Dermis blood vessel endothelial cell (primary cell): ENCODE measurements at places on chromosomes 11 and 22.
A peak's percentile ranks its signal among the peaks of the same experiment; 100 is the strongest.

DNA sequence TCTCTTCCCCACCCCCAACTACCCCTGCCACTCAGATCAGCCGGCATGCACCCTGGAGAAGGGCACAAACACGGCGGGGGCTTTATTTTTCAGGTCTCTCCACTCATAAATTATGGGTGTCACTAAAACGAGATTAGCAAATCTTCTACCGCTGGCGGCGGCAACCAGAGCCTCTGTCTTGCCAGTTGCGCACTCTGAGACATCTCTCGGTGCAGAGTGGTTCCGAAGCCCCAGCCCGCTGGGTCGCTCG is 125.3 kb upstream of the C11orf58 start:
- no peak for DNase-seq

- peak; percentile 13 for DNase-seq
These were observed 51.7 kb upstream of the CCDC89 start for GRCh38 chr11:85737738-85738137.

GRCh38 chr22:43320943-43321900 is 21.9 kb downstream of the SCUBE1 start:
- no peak for DNase-seq

GRCh38 chr22:25900880-25901279 is 158.9 kb downstream of the MYO18B start:
- no peak for DNase-seq

- peak; percentile 59 for DNase-seq
These were observed 36.1 kb downstream of the LIMK2 start for GRCh38 chr22:31248138-31248745.

- DNase-seq = peak; percentile 54
These were observed 8.4 kb upstream of the LMO2 start for GRCh38 chr11:33900159-33900840.

GRCh38 chr11:40215556-40215955 is 1243.9 kb downstream of the LRRC4C start:
- no peak for DNase-seq

DNA sequence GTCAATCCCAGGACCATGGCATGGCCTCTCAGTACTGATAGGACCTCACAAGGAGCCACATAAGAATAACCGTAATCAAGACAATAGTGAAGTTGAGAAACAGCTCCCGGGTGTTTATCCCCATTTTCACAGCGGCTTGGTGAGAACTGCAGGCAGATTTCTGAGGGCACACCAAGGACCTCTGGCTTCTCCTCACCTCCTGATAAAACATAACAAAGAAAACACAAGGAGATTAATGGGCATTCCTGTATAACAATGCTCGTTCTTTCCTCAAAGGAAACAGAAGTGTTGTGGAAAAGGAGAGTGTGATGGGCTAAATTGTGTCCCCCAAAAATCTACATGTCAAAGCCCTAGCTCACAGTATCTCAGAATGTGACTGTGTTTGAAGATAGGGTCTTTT is 4.0 kb downstream of the SLN start:
- no peak for DNase-seq

- DNase-seq = peak; percentile 75
These were observed 16.6 kb upstream of the ARHGAP8 start for GRCh38 chr22:44735518-44736428.

DNA sequence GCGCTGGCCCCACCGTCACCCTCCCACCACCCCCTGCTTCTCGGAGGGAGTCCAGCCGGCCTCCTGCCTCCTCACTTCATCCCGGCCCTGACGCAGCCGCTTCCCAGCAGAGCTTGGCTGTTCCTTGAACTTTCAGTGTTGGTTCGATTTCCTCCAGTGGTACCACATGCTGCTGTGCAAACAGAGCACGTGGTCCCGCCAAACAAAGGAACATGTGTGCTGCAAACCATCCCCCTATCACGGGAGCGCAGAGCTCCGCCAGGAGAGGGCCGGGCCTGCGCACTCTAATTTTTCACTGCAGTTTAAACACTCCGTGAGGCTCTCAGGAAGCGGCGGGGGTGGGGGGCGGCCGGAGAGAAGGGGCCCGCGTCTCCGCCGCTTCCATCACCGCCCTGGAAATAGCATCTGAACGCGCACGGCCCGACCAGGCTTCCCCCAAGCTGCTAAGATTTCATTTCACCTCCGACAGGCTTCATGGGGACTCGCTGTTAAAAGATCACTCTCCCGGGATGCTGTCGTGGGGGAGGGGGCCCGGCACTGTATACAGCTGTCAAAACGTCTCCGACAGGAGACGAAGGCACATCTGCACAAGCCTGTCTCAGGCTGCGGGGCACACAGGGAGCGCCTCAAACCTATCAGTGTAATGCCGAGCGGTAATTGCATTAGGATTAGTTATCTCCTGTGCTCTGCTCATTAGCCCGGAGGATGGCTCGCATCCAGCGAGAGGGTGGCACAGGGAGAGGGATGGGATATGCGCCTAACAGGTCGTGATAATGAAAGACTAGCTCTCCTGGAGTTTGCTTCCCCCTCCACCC is 269.9 kb upstream of the SORL1-AS1 start:
- peak; percentile 83 for DNase-seq

DNA sequence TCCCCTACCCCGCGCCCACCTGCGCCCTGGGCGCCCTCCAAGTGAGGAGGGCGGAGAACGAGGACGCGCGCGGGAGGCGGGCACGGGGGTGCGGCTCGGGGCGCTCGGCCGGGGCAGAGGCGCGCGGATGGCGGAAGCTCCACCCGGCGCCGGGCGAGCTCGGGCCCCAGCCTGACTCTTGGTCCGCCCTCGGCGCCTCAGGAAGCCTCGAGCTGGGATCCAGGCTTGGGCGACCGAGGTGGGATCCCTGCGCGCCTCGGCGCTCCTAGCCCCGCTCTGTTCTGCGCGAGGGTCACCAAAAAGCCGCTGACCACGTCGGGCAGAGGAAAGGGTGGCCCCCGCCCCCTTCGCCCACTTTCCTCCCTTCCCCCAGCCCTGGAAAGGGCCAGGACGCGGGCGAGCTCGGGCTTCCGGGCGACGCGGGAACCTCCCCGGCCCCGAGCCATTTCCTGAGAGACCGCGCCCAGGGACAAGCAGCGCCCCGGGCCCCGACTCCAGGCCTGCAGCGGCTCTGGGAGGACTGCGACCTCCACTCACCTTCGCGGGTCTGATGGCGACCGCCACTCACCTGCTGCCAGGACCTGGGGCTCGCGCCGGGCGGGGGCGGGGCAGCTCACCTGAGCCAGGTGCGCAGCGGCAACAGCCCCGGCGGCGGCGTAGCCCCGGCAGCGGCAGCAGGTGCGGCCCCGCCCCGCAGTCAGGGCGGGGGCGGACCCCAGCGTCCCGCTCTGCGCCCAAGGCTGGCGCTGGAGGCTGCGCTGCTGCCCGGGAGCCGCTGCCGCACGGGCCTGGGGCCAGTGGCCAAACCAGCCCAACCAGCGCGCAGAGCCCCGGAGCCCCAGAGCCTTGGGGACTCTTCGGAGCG is 2.2 kb upstream of the SIGIRR start:
- DNase-seq = peak; percentile 41

- peak; percentile 67 for DNase-seq
These were observed 68.5 kb downstream of the PIWIL3 start for GRCh38 chr22:24706054-24706453.

GRCh38 chr22:43272869-43273318 is 70.3 kb downstream of the SCUBE1 start:
- no peak for DNase-seq

DNA sequence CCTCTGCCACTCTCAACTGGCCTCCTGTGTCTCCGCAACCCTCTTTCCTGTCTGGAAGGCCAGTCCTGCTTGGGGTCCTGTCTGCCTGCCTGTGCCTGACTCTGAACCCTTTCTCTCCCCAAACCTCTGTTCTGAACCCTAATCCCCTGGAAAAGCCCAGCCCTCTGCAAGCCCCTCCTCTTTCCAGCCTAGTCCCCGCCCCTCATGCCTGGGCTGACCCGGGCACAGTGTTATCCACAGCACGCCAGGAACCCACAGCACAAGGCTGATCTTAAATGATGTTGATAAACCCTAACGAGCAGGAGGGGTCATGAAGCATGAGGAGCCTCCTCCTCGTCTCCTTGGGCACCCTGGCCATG is at the start of gene IFITM10:
IFITM10 (minus strand) TSS at position 115 of the 359 bp plus-strand sequence. CDS start 153 bp downstream, outside the sequence.
- DNase-seq = no peak

DNA sequence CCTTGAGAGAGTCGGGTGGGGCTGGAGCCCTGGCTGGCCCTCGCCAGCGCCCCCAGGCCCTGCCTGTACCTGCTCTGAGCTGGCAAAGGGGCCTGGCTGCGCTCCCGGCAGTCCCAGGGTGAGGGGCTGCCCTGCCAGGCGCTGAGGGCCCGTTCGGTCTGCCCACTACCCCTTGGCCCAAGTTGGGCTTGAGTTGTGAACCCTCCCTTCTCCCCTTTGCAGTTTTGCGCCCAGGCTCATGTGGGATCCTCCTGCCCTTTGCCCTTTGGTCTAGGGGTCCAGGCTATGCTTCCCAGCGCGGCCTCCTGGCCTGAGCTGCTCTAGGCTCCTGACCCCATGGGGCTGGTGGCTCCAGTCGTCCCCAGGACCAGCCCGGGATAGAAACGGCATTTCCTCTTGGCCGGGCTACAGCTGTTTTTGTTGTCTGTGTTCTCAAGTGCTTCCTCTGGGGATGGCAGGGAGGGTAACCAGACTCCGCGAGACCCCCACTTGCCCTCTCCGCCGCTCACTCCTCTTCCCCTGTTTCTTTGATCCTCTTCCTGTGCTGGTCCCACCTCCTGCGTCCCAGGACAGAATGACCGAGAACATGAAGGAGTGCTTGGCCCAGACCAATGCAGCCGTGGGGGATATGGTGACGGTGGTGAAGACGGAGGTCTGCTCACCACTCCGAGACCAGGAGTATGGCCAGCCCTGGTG is 34.9 kb downstream of the PRDM11 start:
- peak; percentile 21 for DNase-seq

- no peak for DNase-seq
These were observed 298.4 kb downstream of the DYNC2H1 start for GRCh38 chr11:103407641-103408040.

- no peak for DNase-seq
These were observed 137.8 kb upstream of the BDNF start for GRCh38 chr11:27837895-27838563.

DNA sequence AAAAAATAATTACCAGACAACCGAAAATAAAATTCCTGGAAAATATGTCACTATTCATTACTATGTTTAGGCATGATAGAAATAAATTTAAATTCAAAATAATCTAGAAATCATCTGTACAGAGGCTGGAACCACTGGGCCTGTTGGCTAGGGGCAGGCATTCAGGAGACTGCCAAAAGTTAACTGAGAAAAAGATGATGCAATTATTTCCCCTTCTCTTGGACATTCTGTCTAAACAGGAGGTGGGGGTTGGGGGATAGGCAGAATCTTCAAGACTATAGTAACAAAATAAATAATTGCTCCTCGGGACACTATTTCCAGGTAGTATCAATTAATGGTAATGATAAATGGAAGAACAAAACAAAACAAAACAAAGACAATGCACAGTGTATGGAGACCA is 14.1 kb downstream of the BTBD10 start:
- peak; percentile 43 for DNase-seq

- DNase-seq = no peak
These were observed 7.9 kb upstream of the IGLL5 start for GRCh38 chr22:22879675-22880155.

- no peak for DNase-seq
These were observed 113.0 kb downstream of the SYT9 start for GRCh38 chr11:7364660-7365059.

GRCh38 chr22:22369964-22370270 is 125.3 kb downstream of the VPREB1 start:
- no peak for DNase-seq

GRCh38 chr11:95055283-95055897 is 6.2 kb downstream of the KDM4F start:
- no peak for DNase-seq

DNA sequence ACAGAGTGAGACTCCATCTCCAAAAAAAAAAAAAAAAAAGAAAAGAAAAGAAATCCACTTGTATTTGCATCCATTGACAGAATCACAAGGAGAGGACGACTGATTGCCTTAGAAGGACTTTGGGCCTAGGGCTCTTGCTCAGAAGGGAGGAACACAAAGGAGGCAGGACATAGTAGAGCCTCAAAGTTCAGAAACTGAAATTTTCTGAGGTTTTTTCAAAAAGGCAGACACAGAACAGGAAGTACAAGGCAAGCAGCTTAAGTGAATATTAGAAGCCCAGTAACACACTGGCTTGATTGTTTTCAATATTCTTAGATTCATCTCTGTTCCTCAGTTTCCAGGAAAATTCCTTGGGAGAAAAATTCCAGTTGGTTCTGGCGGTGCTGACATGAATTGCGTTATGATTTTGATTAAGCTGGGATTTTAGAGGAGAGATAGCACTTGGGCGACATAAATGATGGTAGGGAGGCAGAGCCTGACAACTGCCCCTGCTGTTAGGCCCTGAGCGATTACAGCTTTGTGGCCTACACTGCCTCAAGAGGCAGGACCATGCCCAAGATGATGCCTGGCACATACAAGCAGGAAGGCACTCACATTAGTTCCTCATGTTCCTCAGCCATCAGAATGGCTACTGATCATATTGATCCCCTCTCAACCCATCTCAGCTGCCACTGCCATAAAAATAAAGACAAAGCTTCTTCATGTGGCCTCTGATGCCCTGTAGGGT is 15.3 kb downstream of the CLPB start:
- no peak for DNase-seq

- DNase-seq = peak; percentile 67
These were observed 65.9 kb upstream of the HMGXB4 start for GRCh38 chr22:35191412-35191811.

- no peak for DNase-seq
These were observed 13.4 kb downstream of the LINC01488 start for GRCh38 chr11:69494851-69495250.

DNA sequence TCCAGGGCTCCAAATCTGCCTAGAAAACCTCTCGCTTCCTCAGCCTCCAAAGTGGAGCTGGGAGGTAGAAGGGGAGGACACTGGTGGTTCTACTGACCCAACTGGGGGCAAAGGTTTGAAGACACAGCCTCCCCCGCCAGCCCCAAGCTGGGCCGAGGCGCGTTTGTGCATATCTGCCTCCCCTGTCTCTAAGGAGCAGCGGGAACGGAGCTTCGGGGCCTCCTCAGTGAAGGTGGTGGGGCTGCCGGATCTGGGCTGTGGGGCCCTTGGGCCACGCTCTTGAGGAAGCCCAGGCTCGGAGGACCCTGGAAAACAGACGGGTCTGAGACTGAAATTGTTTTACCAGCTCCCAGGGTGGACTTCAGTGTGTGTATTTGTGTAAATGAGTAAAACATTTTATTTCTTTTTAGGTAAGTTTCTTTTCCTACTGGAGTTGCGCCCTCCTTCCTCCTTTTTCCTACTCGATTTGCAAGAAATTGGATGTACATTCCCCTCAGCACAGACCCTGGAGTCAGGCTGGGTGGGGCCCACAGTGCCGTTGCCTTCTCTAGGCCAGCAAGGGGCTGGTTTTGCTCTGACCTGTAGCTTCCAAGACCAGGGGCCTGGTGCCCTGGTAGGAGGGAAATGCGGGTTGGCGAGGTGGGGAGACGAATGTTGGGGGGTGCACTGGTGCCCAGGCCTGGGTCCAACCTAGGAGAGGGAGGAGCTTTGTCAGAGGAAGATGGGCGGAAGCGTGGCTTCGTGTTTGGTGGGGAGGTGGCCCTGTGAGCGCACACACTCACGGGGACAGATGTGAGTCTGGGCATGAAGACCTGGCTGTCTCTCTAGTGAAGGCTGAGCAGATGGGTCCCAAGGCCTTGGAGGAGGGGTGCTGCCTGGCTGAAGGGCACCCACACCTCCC is 50.6 kb downstream of the ST14 start:
- DNase-seq = no peak
